ENCODE measurements at places on chromosomes 2 and 18.

- DNase-seq, result no peak
Measured at GRCh38 chr2:180000434-180000833, 6.7 kb downstream of the CWC22 start.

- DNase-seq, result no peak
Measured at GRCh38 chr2:190469771-190470170, 61.6 kb downstream of the MFSD6 start.

DNA sequence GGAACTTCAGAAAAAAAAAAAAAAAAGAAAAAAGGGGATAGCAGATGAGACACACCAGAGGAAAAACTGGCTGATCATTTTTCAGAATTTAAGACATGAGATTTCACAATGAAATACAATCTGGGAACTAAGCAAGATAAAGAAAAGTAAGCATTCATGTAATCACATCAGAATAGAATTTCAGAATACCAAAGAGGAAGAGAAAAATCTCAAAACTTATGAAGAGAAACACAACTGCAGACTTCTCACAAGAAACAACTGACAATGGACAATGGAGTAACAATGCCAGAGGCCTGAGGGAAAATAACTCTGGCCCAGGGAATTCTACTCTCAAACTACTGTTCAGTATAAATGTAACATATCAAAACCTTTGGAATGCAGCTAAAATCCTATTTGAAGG, 13.2 kb upstream of the RRM2 start:
- no peak for DNase-seq

GRCh38 chr2:15617778-15618448, 26.2 kb downstream of the DDX1 start:
- DNase-seq, result no peak

- no peak for DNase-seq
Measured at GRCh38 chr2:44731505-44731904, 210.0 kb upstream of the SIX3 start.

DNA sequence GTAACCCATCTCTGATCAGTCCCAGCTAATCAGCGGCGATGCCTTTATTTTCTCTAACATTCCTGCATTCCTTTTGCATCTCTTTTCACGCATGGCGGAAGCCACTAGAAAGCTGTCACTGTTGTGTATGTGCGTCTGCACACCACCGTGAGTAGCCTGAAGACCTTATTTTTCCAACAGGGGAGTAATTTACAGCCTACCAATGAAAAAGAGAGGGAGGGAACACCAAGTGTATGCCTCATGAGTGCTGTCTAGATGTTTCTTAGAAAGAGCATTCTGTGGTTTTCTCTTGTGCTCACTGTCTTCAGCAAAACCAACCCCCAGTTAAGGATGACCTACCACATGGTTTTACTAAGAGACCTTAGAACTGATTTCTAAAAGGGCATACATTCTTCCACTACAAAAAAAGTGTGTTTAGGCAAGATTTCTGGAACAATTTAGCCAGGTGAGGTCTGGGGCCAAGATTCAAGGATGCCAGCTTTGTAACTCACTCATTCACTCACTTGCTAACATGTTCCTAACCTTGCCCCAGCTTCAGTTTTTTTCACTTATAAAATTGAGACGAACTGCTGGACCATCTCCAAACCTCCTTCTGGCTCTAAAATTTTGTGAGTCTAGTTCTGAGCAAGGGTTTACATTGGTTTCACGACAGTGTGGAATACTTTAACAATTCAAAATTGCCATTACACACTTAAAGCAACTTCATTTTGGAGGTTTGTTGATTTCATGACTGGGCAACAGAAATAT, 51.4 kb downstream of the BCL2 start:
- DNase-seq, result no peak

DNA sequence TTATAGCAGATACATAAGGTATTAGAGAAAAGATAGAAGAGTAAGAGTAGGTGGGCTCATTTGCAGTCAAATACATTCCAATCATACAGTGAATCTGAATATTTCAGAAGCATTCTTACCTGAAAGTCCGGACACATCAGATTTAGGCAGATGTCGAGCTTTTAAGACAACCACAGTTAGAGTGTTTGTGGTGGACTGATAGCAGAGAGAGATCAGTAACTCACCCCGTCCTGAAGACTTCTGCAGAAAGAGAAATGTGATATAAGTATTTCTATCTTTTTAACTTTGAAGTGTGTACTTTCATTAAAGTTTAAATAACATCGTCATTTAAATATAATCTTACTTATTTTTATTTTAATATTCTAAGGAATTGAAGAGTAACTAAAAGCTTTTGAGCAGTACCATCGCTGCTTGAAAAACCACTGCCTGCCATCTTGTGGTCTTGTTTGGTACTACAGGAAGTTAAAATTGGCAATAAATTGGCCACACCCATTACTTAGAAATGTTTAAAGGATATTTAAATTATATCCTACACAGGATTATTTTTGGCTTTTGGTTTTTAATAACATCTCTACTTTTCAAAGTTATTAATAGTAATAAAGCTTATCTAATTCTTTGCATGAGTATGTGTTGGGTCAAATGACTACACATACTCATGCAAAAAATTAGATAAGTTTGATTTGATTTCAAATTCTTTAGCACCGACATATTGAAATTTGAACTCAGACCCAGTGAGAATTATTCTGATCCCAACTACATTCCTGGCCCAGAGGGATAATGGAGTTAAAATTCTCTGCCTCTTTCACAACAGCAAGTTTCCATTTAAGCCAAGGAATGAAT, 5.5 kb downstream of the SYT4 start:
- no peak for DNase-seq

DNA sequence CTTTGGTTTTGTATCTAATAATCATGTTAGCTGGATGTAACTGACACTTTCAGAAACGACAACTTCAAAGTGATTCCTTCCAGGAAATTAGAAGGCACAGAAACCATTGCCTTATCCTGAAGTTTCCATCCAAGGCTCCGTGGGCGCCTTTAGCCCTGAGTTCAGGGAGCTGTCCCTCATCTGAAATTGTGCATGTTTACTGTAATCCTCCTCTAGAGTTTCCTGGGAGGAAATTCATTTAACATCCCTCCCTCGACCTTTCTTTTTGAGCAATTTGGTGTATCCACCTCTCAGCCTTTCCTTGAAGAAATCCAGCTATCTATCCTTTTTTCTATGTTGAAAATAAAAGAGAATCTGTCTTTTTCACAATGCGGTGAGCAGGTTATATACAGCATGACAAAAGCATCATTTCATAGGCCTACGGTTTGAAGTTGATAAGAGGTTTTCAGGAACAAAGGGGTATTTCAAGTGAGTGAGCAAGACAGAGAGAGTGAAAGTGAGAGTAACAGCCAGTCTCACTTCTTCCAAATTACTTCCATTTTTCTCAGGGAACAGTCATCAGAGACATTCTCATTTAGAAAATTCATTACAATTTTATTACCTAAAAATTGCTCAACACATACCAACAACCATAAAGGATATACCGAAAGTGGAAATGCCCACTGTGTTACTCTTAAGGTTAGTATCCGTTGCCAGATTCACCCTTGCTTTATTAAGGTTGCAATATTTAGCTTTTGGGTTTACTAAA, 167.3 kb downstream of the MREG start:
- DNase-seq, result no peak

- no peak for DNase-seq
Measured at GRCh38 chr2:219041252-219041651, at the start of gene CFAP65. Gene CFAP65, minus strand, starts transcription at chr2:219041516. Its CDS starts 2,468 bp downstream, at chr2:219039048.

DNA sequence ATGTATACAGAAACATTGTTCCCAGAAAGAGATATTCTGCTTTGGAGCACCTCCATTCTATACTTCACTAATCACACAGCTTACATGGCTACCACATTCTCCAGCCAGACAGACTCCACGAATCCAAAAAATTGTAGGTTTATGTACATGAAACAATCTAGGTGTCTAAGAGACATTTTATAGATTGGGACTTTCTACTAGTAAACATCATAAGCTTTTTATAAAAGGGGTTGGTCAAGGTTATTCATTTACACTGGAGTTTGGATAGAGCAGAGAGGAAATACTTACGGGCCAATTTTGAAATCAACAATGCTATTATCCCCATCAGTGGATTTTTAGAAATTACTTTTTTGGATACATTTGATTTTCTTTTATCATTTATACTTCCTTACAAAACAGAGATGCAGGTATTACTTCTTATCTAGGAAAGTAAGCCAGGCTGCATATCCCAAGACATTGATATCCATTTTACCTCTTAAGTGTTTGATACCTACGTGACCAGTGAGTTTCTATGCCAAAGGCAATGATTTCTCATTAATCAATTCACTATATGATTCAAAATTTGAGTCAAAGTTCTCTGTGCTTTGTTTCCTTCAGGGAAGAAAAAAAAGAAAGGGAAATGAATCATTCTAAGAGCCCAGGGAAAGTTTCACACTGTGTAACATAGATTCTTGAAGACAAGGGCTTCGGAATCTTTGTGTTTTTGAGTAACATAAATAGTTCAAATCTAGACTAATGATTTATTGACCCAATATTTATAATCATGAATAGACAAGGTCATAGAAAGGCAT, 140.5 kb downstream of the PTH2R start:
- no peak for DNase-seq

DNA sequence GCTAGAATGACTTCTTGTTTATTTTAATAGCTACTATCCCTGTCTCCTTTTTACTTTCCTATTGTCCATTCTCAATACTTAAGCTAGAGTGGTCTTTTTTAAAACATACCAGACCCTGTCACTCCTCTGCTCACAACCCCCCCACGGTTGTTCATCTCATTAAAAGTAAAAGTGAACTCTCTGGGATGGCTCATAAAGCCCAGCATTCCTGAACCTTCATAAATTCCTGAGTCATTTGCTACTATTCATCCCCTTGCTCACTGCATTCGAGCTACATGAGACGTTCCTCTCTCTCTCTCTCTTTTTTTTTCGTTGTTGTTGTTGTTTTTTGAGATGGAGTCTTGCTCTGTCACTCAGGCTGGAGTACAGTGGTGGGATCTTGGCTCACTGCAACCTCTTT, 148.7 kb upstream of the DSEL start:
- no peak for DNase-seq

DNA sequence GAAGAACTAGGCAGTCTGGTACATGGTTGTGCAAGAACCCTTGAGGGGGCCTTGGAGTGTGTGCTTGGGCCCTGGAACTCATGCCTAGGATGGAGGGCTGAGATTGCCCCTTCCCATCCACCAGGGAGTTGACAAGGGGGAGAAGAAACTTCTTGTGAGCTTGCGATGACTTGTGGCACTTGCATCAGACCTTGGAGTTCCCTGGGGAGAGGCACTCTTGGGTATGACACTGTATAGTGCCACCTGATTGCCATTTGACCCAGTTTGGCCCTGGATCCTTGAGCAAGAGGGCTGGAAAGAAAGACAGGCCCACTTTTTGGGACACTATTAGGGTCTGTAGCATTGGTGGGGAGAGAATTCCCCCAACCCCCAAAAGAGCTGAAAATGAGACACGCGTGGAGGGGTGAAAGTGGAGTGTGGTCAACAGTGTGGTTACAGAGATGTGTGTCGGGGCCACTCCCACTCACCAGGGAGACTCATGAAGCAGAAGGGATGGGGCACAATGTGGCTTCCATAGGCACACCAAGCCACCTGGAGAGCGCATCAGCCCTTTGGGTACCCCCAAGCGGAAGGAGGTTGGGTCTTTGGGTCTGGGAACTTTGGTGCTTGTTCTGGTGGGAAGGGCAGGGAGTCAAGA, 101.3 kb downstream of the MSH2 start:
- DNase-seq, result no peak

DNA sequence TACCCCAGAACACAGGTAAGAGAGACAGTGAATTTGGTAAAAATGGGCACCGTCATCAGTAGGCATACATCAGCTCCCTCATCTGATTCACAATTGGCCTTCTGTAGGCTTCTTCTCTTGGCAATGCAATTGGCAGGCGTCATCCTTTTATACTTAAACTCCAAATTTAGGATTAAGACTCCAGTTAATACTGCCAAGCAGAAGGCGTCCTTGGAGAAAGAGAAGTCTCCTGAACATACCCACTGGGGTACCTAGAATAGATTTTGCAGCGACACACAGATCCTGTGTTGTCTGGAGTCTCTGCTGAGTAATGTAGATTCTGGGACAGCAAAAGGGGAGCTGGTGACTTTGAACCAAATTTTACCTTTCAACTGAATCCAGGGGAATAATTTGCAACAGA, 592 bp upstream of the METAP1D start:
- no peak for DNase-seq

- no peak for DNase-seq
Measured at GRCh38 chr2:114128263-114128662, 238.4 kb downstream of the ACTR3 start.

DNA sequence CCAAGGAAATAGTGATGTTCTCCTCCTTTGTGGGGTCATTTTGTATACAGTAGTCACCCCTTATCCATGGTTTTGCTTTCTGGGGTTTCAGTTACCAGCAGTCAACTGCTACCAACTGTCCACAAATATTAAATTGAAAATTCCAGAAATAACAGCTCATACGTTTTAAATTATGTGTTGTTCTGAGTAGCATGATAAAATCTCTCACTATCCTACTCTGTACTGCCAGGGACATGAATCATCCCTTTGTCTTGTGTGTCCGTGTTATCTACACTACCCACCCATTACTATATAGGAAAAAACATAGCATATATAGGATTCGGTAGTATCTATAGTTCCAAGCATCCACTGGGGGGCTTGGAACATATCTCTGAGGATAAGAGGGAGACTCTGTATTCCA, 120.9 kb upstream of the DCC start:
- no peak for DNase-seq

GRCh38 chr2:101766871-101767739, 69.6 kb downstream of the MAP4K4 start:
- no peak for DNase-seq

DNA sequence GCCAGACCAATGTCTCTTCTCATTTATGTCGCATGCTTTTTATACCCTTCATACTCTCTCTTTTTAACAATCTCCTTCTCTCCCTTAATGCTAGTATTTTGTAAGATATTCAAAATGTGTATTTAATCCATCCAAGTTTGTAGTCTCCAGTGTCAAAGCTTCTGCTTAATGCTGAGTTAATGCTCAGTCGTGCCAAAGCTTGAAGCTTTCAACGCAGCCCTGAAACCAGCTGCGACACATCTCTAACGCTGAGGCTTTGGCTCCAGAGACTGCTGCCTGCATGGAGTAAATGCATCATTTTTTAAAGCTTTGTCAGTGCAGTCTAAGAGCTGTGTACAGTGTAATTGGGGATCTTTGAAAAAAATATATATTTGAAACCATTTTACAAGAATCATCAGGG, 2108.8 kb upstream of the PIK3C3 start:
- DNase-seq, result no peak

- no peak for DNase-seq
Measured at GRCh38 chr18:56118422-56118821, 520.0 kb downstream of the TXNL1 start.

DNA sequence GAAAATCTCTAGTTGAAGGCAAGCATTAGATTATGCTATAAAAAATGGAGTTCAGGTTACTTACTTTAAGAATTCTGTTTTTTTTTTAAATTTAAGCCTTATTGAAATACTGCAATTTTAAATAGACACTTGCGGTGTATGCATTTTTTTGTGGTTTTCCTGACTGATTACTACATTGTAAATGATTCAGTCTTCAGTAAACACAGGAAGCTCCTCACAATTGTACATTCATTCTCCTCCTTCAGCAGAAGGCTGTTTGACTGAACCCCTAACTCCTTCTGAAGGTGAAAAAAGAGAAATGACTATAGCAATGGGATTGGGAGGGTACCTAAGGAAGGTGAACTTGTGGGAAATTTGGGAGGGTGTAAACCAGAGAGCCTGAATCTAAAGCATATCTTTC, 136.1 kb downstream of the GCA start:
- no peak for DNase-seq

Measured in activated CD8-positive, alpha-beta memory T cell treated with anti-CD3 and anti-CD28 coated beads for 1 hour (primary cell).